Stimulated activated CD4-positive, alpha-beta T cell treated with anti-CD3 and anti-CD28 coated beads, Interleukin-15, amount 100 ng/mL, for 1 hour (primary cell): ENCODE measurements at places on chromosomes 7 and 10.

GRCh38 chr10:16787361-16787791 is 29.8 kb downstream of the RSU1 start:
- DNase-seq: peak; percentile 35

- no peak for DNase-seq
These were observed 42.7 kb upstream of the ITGB8 start for GRCh38 chr7:20288036-20288435.

- no peak for DNase-seq
These were observed 52.6 kb downstream of the EVX1 start for GRCh38 chr7:27295236-27295635.

GRCh38 chr7:39238234-39238869 is 260.6 kb downstream of the POU6F2 start:
- DNase-seq: no peak

DNA sequence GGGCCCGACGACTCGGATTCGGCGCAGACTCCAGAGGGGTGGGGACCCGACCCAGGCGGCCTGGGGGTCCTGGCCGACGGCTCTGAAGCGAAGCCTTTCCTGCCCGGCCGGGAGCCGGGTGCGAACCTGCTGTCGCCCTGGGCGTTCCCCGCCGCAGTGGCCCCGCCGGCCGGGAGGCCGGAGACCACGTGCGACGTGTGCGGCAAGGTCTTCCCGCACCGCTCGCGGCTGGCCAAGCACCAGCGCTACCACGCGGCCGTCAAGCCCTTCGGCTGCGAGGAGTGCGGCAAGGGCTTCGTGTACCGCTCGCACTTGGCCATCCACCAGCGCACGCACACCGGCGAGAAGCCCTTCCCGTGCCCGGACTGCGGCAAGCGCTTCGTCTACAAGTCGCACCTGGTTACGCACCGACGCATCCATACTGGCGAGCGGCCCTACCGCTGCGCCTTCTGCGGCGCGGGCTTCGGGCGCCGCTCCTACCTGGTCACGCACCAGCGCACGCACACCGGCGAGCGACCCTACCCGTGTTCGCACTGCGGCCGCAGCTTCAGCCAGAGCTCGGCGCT is 15.4 kb downstream of the ZNF316 start:
- no peak for DNase-seq

- DNase-seq: no peak
These were observed 58.1 kb upstream of the LBX1 start for GRCh38 chr10:101287183-101287996.

DNA sequence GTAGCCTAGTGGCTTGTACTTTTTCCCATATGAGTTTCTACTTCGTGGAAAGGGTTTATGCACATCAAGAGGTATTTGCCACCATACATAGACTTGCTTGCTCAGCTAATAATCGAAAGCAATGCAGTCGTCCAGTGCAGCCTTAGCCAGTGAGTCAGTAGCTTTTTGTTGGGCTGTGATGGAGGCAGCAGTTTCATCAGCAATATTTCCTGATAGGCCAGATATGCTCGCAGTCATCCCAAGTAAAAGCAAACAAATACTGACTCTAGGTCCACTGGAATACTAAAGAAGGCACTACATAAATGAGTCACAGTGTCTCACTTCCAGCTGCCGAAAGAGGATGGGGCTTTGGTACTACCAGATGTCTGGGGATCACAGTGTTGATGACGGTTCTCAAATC is 2.1 kb upstream of the BNIP3 start:
- no peak for DNase-seq
